CD8-positive, alpha-beta memory T cell (primary cell): ENCODE measurements at places on chromosomes 16 and 17. TPM values are rescaled to one million over a fixed set of nuclear protein-coding genes. Genes with fewer than 3 reads are reported as not detected.

KRTAP16-1 gene
- total RNA-seq: not detected

C17orf67 gene
- total RNA-seq: 3.2 TPM

TNFRSF17 gene
- total RNA-seq: not detected

MYH13 gene
- not detected for total RNA-seq

CLEC18B gene
- not detected for total RNA-seq

STAT5A gene
- total RNA-seq: 263 TPM

LRRC45 gene
- 27.6 TPM for total RNA-seq

GRB7 gene
- not detected for total RNA-seq

DNA sequence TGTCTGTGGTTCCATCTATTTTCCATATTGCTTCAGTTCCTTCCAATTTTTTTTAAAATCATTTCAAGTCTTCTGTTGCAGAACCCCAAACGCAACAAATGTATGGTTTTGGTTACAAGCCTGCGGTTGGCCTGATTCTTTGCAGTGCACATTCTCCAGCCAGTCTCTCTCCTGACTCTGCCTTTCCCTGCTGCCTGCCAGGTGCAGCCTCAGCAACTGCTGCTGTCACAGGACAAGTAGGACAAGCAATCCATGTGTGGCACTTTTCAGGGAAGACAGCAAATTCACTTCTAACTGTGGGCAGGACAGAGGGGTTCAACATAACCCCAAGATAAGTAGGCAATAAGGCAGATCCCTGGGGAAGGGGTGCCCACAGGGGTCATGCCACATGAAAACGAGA is 24.2 kb downstream of the EMP2 start:
- H3K4me3 ChIP-seq: no peak overlapping the region
- H3K36me3 ChIP-seq: no peaks in the 10 kb centered on the region
- no peaks in the 10 kb centered on the region for H3K4me1 ChIP-seq
- no peaks in the 10 kb centered on the region for H3K27me3 ChIP-seq

DNA sequence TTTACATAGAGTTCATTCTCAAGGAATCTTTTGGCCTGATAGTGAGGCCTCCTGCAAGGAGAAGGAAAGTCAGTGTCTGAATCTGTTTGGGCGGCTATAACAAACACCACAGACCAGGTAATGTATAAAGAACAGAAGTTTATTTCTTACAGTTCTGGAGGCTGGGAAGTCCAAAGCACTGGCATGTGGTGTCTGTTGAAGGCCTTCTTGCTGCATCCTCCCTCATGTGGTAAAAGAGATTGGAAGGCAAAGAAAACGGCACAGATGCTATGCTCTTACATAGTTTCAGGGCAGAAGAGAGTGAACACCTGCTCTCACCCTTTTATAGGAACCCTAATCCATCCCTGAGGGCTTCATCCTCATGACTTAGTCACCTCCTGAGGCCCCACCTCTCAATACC is 31.2 kb upstream of the DNAJA2 start:
- H3K27ac ChIP-seq: no peak overlapping the region
- H3K4me1 ChIP-seq: no peaks in the 10 kb centered on the region
- no peak for DNase-seq
- H3K4me3 ChIP-seq: no peak overlapping the region
- no peaks in the 10 kb centered on the region for H3K27me3 ChIP-seq
- H3K36me3 ChIP-seq: no peaks in the 10 kb centered on the region

DNA sequence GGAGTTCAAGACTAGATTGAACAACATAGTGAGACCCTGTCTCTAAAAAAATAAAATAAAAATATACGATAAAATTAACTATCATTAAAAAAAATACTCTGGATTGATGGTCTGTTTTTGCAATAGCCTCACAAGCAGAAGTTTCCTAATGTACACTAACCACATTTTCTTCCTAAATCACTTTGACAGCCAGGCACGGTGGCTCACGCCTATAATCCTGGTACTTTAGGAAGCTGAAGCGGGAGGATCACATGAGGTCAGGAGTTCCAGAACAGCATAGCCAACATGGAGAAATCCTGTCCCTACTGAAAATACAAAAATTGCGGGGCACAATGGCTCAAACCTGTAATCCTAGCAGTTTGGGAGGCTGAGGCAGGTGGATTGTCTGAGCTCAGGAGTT is 64.7 kb downstream of the HELZ start:
- H3K27ac ChIP-seq: no peak overlapping the region
- DNase-seq: no peak
- H3K36me3 ChIP-seq: peaks cover 9% of the 10 kb centered on the region
- H3K27me3 ChIP-seq: no peaks in the 10 kb centered on the region

- peaks cover 10% of the 10 kb centered on the region for H3K4me1 ChIP-seq
- H3K36me3 ChIP-seq: no peaks in the 10 kb centered on the region
- DNase-seq: no peak
- H3K4me3 ChIP-seq: no peak overlapping the region
Measured at GRCh38 chr16:67364600-67365235, 28.6 kb downstream of the TPPP3 start.

DNA sequence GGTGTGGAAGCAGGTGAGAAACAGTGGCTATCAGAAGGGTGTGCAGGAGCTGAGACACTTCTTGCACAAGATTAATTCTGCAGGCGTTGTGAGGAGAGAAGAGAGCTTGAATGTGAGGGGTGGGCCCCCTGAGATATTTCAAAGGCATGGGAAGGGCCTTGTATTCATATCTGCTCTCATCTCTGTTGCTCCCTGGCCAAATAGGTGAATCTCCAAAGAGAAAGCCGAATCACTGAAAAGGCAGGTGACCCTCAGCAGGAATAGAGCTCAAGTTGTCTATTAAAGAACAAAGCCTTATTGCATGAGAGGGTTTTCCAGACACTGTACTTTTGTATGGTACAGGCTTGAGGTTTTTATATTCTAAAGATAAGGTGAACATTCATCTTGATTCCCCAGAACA is 373.1 kb downstream of the TMEM114 start:
- no peaks in the 10 kb centered on the region for H3K36me3 ChIP-seq
- no peaks in the 10 kb centered on the region for H3K4me1 ChIP-seq
- no peak for DNase-seq
- H3K27ac ChIP-seq: no peak overlapping the region

GRCh38 chr16:4172070-4172469 is 55.8 kb upstream of the ADCY9 start:
- no peak overlapping the region for H3K4me3 ChIP-seq
- H3K27me3 ChIP-seq: no peaks in the 10 kb centered on the region
- no peaks in the 10 kb centered on the region for H3K4me1 ChIP-seq

DNA sequence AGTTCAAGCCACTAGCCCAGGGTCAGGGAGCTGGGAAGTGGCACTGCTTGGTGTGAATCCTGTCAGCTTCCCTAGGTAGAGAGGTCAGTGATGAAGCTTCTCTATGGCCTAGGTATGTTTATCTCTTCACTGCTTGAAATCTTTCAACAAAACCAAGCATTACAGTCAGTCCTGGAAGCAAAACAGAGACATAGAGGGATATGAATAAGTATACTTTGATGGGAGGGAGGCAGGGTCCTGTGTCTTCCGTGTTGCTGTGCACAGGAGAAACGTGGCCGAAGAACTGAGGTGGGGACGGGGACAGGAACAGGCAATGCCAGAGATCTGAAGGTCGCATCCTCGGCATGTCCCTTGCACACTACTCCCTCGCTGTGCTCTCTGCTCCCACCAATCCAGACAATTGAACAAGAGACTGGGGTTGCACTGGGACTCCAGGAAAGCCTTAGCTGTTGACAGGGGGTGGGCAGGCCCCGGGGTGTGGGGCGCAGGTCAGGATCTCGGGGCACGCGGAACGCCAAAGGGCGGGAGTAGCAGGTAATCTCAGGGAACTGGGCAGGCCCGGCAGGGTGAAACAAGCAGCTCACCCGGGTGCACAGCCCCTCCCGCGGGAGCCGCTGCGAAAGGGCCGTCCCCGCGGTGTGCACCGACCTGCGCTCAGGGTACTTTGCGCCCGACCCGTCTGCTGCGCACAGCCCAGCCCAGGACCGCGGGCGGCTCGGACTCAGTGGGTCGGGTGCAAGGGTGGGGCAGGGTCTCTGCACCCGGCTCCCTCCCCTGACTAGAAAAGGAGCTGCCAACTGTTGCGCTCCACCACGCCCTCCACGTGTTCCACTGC is at the start of gene MT1H:
Gene MT1H, plus strand, starts transcription at position 810 of the 835 bp plus-strand sequence. CDS start 71 bp downstream, outside the sequence.
- H3K36me3 ChIP-seq: no peaks in the 10 kb centered on the region
- H3K4me3 ChIP-seq: no peak within 1 kb of the TSS
- no peak within 1 kb of the TSS for H3K27ac ChIP-seq
- peaks cover 9% of the 10 kb centered on the region for H3K4me1 ChIP-seq
- H3K27me3 ChIP-seq: peaks cover 40% of the 10 kb centered on the region

- DNase-seq: no peak
- no peak overlapping the region for H3K4me3 ChIP-seq
- H3K36me3 ChIP-seq: no peaks in the 10 kb centered on the region
- no peaks in the 10 kb centered on the region for H3K4me1 ChIP-seq
- no peak overlapping the region for H3K27ac ChIP-seq
Measured at GRCh38 chr16:76976101-76976500, 214.9 kb upstream of the MON1B start.

- H3K4me3 ChIP-seq: no peak overlapping the region
- no peaks in the 10 kb centered on the region for H3K4me1 ChIP-seq
- H3K27me3 ChIP-seq: no peaks in the 10 kb centered on the region
- no peaks in the 10 kb centered on the region for H3K36me3 ChIP-seq
- DNase-seq: no peak
Measured at GRCh38 chr17:79162012-79162963, 87.7 kb downstream of the ENGASE start.

GRCh38 chr16:53528797-53529196 is 25.8 kb upstream of the AKTIP start:
- H3K4me3 ChIP-seq: no peak overlapping the region
- no peaks in the 10 kb centered on the region for H3K27me3 ChIP-seq
- H3K4me1 ChIP-seq: no peaks in the 10 kb centered on the region
- no peaks in the 10 kb centered on the region for H3K36me3 ChIP-seq
- DNase-seq: no peak
- no peak overlapping the region for H3K27ac ChIP-seq

DNA sequence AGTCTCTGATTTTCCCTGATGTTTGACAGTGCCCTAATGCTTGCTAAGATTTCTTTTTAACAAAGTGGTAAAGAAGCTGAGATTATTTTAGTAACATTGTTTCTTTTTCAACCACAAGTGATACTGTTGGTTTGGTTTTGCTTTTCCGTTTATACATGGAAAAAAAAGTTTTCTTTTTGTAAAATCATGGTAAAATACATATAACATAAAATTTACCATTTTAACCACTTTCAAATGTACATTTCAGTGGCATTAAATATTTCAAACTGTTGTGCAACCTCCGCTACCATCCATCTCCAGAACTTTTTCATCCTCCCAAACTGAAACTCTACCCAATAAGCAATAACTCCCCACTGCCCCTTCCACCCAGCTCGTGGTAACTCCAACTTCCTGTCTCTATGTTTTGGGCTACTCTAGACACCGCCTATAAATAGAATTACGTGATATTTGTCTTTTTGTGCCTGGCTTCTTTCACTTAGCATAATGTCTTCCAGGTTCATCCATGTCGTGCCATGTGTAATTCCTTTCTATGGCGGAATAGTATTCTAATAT is 4.6 kb downstream of the CIITA start:
- H3K27me3 ChIP-seq: no peaks in the 10 kb centered on the region
- peaks cover 28% of the 10 kb centered on the region for H3K4me1 ChIP-seq
- no peak for DNase-seq
- H3K36me3 ChIP-seq: no peaks in the 10 kb centered on the region
- no peak overlapping the region for H3K4me3 ChIP-seq

DNA sequence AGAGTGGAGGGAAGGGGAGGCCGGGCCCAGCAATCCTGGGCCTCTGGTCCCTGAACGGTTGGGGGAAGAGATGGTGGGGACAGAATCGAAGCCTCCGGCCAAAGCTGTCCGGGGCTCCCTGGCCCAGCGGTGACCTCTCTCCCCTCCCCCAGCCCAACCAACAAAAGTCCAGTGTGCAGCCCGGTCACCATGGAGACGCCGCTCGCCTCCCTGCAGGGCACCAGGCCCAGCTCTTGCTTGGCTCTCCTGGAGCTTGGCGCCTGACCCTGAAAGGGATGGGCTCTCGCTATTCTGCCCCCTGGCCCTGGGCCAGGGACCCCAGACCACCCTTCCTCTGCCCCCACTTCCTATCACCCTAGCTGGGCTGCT is 1.3 kb downstream of the METRN start:
- DNase-seq: no peak
- peaks cover 3% of the 10 kb centered on the region for H3K27me3 ChIP-seq

GRCh38 chr16:2026461-2027023 is at the start of gene NHERF2:
TSS of gene NHERF2 (plus strand) at chr16:2026902. CDS start at chr16:2027006, 104 bp downstream.
- no peak within 1 kb of the TSS for H3K4me3 ChIP-seq
- peak within 1 kb of the TSS; percentile 1 for H3K27ac ChIP-seq
- peaks cover 25% of the 10 kb centered on the region for H3K4me1 ChIP-seq
- DNase-seq: peak; percentile 39
- peaks cover 5% of the 10 kb centered on the region for H3K27me3 ChIP-seq
- H3K36me3 ChIP-seq: no peaks in the 10 kb centered on the region

DNA sequence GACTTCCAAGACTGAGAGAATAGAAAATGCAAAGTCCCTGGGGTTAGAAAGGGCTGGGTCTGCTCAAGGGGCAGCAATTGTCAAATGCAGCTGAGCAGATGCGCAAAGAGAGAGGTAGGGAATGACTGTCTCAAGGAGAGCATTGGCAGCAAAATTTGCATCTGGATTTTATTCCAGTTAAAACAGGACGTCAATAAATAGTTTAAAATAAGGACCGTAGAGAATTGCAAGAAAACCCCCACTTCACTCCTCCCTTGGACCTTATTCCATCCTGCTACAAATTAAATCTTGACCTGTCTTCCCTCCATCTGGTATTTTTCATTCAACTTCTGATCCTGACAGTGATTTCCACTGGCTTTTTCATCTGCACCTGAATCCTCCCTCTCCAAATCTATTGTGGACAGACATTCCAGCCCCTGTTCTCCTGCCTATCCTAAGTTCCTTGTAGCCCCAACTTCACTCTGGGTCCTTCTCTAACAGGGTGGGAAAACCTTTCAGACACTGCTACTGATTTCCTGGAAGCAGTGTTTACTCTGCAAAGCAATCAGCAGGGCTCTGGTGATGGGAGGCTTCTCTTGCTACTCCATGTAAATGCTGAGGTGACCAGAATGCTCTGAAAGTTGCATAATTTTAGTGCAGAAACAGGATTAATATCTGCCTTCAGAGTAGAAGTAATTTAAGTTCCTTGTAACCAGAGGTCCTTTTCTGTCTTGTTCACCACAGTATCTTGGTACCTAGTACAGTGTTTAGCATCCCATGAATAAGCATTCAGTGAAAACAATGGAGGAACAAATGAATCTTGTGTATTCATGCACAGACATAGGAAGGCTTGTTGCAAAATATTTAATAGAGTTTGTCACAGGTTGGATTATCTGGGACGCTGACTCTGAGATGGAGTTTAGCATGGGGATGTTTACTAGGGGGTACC is 79.2 kb downstream of the CDH11 start:
- DNase-seq: no peak
- no peaks in the 10 kb centered on the region for H3K27me3 ChIP-seq
- H3K36me3 ChIP-seq: no peaks in the 10 kb centered on the region
- H3K27ac ChIP-seq: no peak overlapping the region
- no peaks in the 10 kb centered on the region for H3K4me1 ChIP-seq
- no peak overlapping the region for H3K4me3 ChIP-seq
